ENCODE measurements at places on chromosomes 3 and 15. TPM values are rescaled to one million over a fixed set of nuclear protein-coding genes. Genes with fewer than 3 reads are reported as not detected.

Gene MYRIP
- total RNA-seq = not detected

Gene SGO1
- total RNA-seq = 29.7 TPM

Gene CEP152
- 28.9 TPM for total RNA-seq

Gene IGSF10
- total RNA-seq = not detected

Gene UBA5
- total RNA-seq = 38.3 TPM

Gene KCNMB3
- 1.7 TPM for total RNA-seq

Gene CLRN1
- total RNA-seq = not detected

Gene HYAL1
- total RNA-seq = 0.07 TPM

Gene HTR3E
- total RNA-seq = not detected

Gene DTX3L
- total RNA-seq = 116 TPM

Gene PRSS50
- not detected for total RNA-seq

Gene CKMT1A
- total RNA-seq = not detected

Gene PLA2G4B
- 8.6 TPM for total RNA-seq

Gene TMEM207
- total RNA-seq = not detected

Gene CCR8
- total RNA-seq = 12.6 TPM

Gene MAP6D1
- 1.4 TPM for total RNA-seq

Gene ENTPD3
- not detected for total RNA-seq

Gene SMAD6
- total RNA-seq = 0.43 TPM
